ENCODE measurements at places on chromosomes 7 and 10.

DNA sequence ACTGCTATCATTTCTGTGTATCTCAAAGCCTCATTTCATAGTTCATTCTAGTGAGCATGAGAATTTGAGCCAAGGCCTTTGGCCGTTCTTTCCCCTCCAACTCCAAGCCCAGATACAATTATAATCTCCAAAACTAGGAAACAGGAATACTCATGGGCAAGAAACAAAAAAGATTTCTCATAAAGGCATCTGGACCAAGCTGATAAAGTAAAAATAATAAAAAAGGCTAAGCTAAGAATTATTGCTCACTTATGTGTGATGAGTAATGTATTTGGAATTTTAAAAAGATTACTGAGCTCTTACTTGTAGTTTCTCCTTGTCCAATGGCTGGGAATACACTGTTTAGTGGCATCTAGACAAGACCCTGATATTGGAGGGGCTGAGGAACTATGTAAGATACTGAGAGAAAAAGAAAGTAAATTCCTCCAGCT lies 196.4 kb upstream of the POM121L12 start:
- no peak for DNase-seq
- no peaks in the 10 kb centered on the region for H3K27me3 ChIP-seq
- H3K27ac ChIP-seq, result no peak overlapping the region
- H3K4me3 ChIP-seq, result no peak overlapping the region
- no peaks in the 10 kb centered on the region for H3K36me3 ChIP-seq

DNA sequence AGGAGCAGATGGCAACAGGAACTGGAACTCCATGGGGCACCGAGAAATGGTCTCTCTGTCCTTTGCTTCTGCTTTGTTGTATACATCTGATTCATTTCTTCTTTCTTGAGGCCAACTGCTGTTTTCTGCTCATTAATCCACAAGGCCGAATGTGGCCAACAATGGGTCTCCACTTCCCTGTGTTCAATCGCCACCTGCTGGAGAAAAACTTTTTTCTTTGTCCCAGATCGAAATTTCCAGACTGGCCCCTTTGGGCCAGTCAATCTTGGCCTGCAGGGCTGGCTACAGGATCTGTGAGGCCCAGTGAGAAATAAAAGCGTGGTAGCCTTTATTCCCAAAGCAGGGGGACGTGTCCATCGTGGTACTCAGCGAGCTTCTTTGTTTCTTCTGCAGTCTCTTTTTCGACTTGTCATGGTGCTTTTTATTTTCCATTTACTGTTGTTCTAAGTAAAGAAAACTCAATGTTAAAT lies 58.8 kb downstream of the PARP12 start:
- no peaks in the 10 kb centered on the region for H3K27me3 ChIP-seq
- H3K36me3 ChIP-seq, result no peaks in the 10 kb centered on the region
- peak; percentile 46 for DNase-seq
- H3K27ac ChIP-seq, result no peak overlapping the region

DNA sequence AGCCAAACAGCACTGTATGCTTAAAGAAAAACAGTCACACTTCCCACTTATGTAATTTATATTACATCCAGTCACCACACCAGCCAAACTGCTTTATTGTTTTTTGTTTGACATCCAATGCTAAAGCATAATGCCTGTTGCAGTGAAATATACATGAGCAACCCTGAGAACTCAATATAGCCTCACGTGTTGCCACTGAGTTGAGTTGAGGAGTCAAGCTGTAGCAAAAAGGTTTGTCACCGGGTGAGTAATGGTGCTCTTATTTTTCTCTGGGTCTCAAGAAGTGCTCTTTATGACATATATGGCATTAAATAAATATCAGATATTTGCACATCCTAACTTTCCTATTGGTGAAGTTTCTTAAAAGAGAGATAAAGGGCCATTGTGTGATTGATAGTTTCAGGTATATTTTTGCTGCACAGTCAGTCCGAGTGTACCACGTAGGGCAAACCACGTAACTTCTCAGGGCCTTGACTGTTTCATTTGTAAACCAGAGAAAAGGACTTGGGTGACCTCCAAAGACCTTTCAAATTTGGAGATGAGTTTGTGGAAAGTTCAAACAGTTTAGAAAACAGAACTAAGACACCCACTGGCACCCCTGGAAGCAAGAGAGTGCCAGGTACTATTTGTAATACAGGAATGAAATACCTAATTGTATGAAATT lies 168.5 kb downstream of the CFTR start:
- no peaks in the 10 kb centered on the region for H3K27me3 ChIP-seq
- no peak overlapping the region for H3K27ac ChIP-seq
- no peaks in the 10 kb centered on the region for H3K36me3 ChIP-seq
- no peaks in the 10 kb centered on the region for H3K4me1 ChIP-seq
- DNase-seq, result no peak
- no peak overlapping the region for H3K4me3 ChIP-seq

- H3K27ac ChIP-seq, result no peak overlapping the region
- DNase-seq, result no peak
- no peaks in the 10 kb centered on the region for H3K4me1 ChIP-seq
- no peak overlapping the region for H3K4me3 ChIP-seq
- H3K36me3 ChIP-seq, result no peaks in the 10 kb centered on the region
- no peaks in the 10 kb centered on the region for H3K27me3 ChIP-seq
Observed at GRCh38 chr7:18320971-18321567, 174.5 kb upstream of the HDAC9 start.
